ENCODE measurements at places on chromosomes 7 and 10.
A peak's percentile ranks its signal among the peaks of the same experiment; 100 is the strongest.

DNA sequence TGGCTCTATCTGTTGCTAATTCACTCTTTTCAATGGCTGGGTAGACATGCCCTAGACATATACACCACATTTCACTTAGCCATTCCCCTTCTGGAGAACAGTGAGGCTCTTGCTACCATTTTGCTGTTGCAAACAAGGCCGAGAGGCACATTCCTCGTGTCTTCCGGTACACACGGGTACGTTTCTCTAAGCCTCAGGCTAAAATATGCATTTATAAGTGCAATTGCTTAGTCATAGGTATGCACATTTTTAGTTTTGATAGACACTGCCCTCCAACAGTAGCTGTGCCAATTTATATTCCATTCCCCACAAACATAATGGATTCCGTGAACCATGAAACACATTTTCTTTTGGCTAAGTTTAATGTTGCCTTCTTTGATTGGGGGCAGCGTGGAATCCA lies 13.2 kb downstream of the CHAT start:
- DNase-seq, result no peak

- no peak for DNase-seq
These were observed 10.3 kb upstream of the RARRES2 start for GRCh38 chr7:150351587-150352194.

GRCh38 chr7:87199700-87200450 lies 19.7 kb downstream of the TMEM243 start:
- no peak for DNase-seq

DNA sequence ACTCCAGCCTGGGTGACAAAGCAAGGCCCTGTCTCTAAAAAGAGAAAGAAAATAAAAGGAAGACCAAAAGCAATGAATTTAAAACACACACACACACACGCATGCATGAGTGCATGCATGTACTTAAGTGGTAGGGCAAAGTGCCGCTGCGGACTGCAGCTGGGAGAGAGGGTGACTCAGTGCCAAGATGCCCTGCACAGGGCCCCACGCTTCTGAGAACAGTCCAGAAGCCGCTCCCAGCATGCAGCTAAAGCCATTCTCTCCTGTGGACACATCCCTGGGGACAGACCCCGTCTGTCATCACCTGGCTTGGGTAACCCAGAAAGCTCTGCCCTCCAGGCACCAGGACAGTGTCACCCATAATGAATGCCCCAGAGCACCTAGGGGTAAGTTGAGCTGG lies 61.0 kb upstream of the MYL10 start:
- no peak for DNase-seq

GRCh38 chr7:70032649-70033048 lies 434.4 kb downstream of the AUTS2 start:
- no peak for DNase-seq

DNA sequence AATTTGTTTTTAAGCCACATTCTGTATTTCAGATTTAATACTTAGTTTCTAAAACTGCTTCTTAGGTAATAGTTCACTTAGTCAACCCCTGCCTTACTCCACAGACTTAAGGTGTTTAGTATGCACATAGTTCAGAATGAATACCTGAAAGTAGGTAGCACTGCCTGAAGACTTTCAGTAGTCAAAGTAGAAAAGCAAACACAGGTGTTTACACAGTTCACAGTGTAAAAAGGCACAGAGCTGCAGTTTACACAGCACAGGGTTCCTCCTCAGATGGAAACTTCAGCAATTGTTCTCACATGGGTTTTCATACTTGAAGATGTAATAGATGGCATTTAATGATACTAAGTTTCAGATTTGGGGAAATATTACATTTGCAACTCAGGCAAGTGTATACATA lies 3.1 kb upstream of the PKD1L1 start:
- no peak for DNase-seq

DNA sequence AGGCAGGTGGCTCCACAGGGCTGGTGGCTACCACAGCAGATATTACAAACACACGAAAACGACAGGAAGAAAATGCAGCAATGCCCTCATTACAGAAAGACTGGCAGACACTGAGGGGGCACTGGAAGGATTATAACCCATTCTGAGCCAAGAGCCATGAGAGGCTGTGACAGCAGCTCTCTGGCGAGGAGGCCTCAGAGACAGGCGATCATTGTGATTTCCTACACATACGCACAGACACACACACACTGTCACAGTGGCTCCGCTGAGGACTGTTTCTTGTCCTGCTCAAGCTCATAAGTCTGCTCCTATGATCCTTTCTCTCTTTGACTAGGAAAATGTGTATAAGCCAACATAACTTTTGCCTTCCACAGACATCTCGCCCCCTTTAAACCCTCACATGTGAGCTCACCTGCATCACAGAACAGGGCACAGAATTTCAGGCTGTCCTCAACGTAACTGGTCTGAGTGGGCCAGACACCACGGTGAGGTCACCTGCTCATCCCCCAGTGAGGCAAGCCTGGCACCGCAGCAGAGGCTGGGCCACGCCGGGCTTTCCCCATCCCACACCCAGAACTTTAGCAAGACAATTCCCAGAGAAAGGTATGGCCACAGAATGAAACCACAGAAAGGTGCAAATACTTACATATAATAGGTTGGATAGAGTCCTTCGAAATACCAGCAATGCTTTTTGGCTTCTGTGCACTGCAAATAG lies 51.7 kb downstream of the VOPP1 start:
- no peak for DNase-seq

DNA sequence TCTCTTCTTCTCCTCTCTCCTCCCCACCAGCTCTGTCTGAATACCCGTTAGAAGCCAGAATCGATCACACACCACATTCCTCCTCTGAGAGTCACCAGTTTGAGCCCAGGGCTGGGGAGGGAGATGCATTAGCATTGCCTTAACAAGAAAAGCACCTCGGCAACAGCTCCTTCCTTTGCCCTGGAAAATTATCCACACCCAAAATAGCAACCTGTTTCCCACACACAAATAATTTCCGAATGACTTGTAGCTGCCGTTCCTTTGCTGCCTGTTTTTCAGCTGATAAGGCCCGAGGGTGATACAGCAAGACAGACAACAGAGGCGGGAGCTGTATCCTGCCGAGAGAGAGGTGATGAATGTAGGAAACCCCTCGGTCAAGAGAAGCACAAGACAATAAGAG lies 91.3 kb downstream of the CPXM2 start:
- DNase-seq, result peak; percentile 12

- DNase-seq, result no peak
These were observed 7.8 kb downstream of the PDZD7 start for GRCh38 chr10:101022967-101023705.

DNA sequence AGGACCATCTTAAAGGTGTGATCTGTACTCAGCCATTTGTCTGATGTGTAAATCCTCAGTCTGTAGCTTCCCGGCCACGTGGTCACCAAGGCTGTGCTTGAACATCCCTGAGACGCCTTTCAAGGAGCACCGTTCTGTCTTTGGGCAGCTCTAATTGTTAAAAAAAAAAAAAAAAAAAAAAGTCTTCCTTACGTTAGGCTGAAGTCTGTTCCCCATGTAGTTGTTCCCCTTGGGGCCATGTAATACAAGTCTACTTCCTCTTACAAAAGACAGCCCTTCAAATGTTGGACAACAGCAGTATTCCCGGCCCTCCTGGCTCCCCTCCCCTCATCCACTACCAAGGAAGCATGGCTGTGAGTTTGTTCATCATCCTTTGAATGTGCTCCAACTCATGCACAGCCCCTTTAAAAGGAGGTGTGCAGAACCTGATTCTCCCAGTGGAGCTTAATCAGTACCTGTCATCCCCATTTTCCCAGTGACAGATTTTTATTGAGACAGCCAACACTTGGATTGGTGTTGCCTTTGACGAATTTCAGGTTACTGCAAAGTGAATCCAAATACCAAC lies 392.2 kb upstream of the GALNT17 start:
- DNase-seq, result no peak

- DNase-seq, result no peak
These were observed 298.6 kb upstream of the MTPN start for GRCh38 chr7:136275794-136276193.

DNA sequence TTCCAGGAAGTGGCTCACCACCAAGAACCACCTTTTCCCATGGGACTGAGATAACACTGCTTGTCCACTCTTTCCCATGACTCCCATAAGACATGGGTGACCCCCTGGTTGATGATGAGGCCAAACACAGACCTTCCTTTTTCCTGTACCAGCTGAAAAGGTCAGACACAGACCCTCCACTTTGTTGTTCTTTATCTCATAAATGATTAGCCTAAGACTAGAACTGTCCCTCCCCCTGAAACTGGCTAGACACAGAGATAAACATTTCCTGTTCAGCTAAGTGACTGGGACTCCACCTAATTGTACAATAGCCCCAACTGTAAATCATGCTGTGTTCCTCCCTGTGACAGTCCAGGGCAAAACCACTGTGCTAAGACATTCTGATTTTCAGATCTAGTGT lies 8.2 kb upstream of the NRG3 start:
- no peak for DNase-seq

DNA sequence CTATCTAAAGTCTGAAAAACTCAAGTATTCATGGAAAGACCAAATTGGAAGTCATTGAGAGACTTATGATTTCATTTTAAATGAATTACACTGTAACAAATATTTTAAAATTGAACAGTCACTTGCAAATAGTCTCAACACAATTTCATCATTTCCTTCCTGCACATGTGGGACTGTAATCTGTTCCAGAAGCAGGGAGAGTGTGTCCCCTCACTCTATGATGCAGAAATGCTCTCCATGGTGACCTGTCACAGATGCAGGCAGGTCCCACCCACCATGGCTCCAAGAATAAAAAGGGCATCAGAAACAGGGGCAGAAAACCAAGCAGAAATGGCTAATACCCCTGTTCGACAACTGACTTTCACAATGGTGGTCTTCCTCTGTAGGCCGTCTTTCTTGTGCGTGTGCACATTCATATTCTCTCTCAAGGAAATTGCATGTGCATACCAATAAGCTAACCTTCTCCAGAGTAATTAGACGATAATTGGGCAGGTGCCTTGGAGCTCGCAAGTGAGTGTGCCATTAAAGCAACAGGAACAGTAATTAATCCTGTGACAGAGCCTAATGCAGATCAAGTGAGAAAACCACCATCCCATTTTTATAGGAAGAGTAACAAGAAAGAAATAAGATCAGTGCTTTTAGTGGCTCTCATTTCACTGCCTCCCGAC lies 170.9 kb downstream of the ZMYND11 start:
- DNase-seq, result no peak

DNA sequence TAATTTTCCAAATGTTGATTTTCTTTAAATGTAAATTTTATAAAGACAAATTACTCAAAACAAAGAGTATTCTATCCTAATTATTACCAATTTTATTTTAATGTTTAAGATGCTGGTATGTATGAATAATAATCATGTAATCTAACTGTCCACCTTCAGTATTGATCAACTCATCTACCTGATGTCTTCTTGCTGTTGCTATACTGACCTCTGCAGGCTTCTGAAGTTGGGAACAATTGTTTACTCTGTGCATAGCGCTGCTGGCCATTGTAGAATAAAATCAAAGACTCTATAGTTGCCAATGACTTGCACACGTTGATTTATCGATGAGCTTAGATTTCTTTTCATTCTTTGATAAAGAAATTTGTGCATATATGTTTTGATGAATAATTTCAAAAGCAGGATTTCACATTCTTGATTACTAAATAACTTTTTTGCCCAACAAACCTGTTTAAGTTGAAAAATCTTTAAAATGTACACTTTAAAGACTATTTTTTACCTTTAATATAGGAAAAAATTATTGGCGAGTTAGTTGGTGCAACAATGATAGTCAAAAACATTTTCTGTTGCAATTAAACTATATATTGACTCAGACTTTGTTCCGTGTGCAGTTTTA lies 282.3 kb downstream of the TFEC start:
- DNase-seq, result no peak

DNA sequence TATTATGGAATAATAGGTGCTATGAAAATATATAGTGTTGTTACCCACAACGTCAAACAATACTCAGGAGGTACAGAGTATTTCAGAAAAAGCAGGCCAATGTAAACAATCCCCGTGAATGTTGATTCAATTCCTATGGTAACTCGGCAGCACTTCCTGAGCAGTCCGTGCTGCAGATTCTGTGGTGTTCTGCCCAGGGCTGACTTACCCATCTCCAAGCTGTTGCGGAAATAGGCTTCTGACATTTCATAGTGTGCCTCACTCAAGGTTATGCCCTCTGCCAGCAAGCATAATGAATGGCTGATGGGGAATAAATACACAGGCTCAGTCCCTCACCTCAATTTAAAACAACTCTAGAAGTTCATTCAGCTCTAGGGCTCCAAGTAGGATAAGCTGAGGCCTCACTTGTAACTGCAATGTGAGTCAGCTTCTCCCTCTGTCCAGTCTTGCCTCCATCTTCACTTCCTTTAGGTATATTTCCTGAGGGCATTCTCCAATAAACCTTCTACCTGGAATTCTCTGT lies 177.6 kb downstream of the GNAI1 start:
- no peak for DNase-seq

- no peak for DNase-seq
These were observed 64.6 kb upstream of the KCNMA1 start for GRCh38 chr10:77702166-77702565.

DNA sequence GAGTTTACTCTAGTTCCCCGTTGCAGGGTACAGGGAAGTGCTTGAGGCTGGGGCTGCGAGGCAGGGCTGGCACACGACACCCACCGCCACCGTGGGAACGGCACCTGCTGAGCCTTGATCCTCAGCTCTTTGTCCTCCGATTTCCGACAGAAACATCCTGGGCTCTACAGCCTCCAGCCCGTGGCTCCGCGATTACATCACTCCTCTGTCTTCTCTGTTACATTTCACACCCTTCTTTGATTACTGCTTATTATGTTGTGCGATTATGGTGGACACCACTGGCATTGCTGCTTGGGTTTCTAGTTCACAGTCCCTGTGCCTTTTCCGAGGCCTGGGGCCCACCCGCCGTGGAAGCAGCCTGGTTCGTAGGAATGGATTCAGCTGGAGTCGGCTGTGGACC lies 26.9 kb downstream of the FKBP6 start:
- no peak for DNase-seq

- DNase-seq, result no peak
These were observed 55.6 kb downstream of the DNAJB6 start for GRCh38 chr7:157392256-157393037.

GRCh38 chr10:90041585-90041984 lies 340.2 kb downstream of the KIF20B start:
- DNase-seq, result no peak

- DNase-seq, result no peak
These were observed 98.3 kb downstream of the CDH23 start for GRCh38 chr10:71494980-71495381.

- DNase-seq, result no peak
These were observed 1.7 kb upstream of the UPP1 start for GRCh38 chr7:48087349-48087748.

GRCh38 chr10:113103131-113103840 lies 153.2 kb downstream of the TCF7L2 start:
- DNase-seq, result no peak

DNA sequence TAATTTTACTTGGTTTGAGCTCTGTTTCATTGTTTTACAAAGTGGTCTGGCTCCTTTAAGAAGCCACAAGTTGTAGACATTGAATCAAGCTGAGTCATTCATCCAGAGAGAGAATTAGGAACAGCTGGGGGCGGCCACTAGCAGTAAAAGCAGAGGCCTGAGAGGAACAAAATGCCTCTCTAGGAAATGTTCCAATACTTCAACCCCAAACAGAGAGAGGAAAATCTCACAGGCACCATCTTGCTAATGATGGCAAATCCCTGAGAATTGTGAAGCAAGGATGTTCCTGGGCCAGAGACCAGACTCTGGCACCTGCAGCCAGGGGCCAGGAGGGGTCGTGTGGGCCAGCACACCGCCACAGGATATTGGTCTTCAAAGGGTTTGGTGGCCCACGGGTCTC lies 26.5 kb upstream of the TRIL start:
- DNase-seq, result no peak

All from erythroblast (primary cell).